Peyer's patch (tissue), 4 donors: ENCODE measurements at places on chromosomes 7 and 10. TPM values are rescaled to one million over a fixed set of nuclear protein-coding genes. Genes with fewer than 3 reads are reported as not detected.

- DNase-seq: peak; percentile 16
- no peak overlapping the region for H3K27ac ChIP-seq
- no peaks in the 10 kb centered on the region for H3K36me3 ChIP-seq
- H3K4me1 ChIP-seq: no peaks in the 10 kb centered on the region
- H3K27me3 ChIP-seq: no peaks in the 10 kb centered on the region
- no peak overlapping the region for H3K4me3 ChIP-seq
Measured at GRCh38 chr10:48447356-48448215, 141.1 kb downstream of the MAPK8 start.

GRCh38 chr10:6819301-6819700 lies 239.2 kb upstream of the PRKCQ start:
- no peak overlapping the region for H3K27ac ChIP-seq
- DNase-seq: no peak
- H3K27me3 ChIP-seq: no peaks in the 10 kb centered on the region

MACC1 gene
- total RNA-seq: 69.0 TPM

KLF14 gene
- not detected for total RNA-seq

DNA sequence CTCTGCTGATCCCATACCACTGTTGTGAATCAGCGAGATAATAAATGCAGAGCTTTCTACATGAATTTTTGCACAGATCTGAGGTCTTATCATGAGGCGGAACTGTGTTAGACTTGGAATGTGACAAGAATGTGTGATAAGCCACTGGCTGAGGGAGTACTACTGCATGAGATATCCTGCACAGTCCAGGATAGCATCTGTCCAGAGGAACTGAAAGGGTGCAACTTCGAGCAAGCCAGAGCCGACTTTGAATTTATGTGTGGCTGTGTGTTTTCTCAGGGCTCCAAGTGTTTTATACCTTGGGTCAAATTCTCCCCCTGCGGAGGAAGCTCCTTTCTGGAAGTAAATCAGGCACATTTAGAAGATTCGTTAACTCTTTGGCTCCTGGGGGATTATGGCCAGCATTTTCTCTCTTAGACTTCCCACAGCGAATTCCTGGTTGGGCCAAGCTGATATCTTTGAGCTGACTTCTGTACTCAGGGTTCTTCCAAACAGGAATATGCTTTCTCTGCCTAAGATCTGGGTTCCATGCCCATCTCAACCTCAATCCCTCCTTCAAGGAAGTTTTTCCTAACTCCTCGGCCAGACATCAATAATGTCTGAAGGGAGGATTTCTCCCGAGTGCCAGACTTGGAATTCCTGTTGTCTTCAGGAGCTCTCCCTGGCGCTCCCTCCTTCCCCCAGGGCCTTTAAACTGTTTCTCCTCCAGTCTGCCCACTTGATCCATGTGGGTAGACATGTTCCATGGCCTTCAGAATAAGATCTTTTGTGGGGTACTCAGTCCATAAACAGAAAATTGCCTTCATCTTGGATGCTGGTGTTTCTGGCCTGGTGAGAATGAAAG lies 2.5 kb upstream of the MEST start:
- H3K36me3 ChIP-seq: no peaks in the 10 kb centered on the region
- H3K4me3 ChIP-seq: no peak overlapping the region
- no peak for DNase-seq
- no peaks in the 10 kb centered on the region for H3K27me3 ChIP-seq
- no peaks in the 10 kb centered on the region for H3K4me1 ChIP-seq

GTF2IRD2 gene
- total RNA-seq: 46.2 TPM

KIAA1217 gene
- total RNA-seq: 66.8 TPM

ADGRA1 gene
- not detected for total RNA-seq

GRCh38 chr10:89891006-89891535 lies 189.7 kb downstream of the KIF20B start:
- no peak overlapping the region for H3K27ac ChIP-seq
- H3K4me1 ChIP-seq: no peaks in the 10 kb centered on the region
- H3K36me3 ChIP-seq: no peaks in the 10 kb centered on the region
- no peak overlapping the region for H3K4me3 ChIP-seq
- DNase-seq: no peak

- H3K4me1 ChIP-seq: no peaks in the 10 kb centered on the region
- no peaks in the 10 kb centered on the region for H3K36me3 ChIP-seq
- no peak overlapping the region for H3K4me3 ChIP-seq
- H3K27me3 ChIP-seq: no peaks in the 10 kb centered on the region
Measured at GRCh38 chr7:112012242-112012641, 194.0 kb downstream of the DOCK4 start.

WNT8B gene
- total RNA-seq: not detected

ASB10 gene
- total RNA-seq: not detected

DNA sequence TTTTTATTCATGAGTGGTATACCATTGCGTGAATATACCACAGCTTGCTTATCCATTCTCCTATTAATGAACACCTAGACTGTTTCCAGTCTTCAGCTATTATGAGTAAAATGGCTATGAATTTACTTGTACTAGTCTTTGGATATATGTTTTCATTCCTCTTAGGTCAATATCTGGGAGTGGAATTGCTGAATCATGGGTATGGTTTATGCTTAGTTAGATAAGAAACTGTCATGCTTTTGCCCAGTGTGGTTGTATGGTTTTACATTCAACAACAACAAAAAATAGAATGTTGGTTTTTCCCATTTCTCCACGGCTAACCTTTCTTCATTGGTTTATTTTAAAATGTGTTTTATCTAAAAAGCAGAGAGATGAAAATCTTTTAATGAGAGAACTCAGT lies 308.3 kb downstream of the PHF14 start:
- no peak overlapping the region for H3K4me3 ChIP-seq
- no peaks in the 10 kb centered on the region for H3K4me1 ChIP-seq
- no peaks in the 10 kb centered on the region for H3K27me3 ChIP-seq
- DNase-seq: no peak
- H3K36me3 ChIP-seq: no peaks in the 10 kb centered on the region

GRCh38 chr10:71317739-71318138 lies 1.3 kb upstream of the SLC29A3 start:
- no peak for DNase-seq
- H3K36me3 ChIP-seq: no peaks in the 10 kb centered on the region
- H3K4me3 ChIP-seq: no peak overlapping the region
- no peaks in the 10 kb centered on the region for H3K27me3 ChIP-seq
- peaks cover 4% of the 10 kb centered on the region for H3K4me1 ChIP-seq

GRCh38 chr10:32461203-32461602 lies 15.3 kb downstream of the CCDC7 start:
- H3K27me3 ChIP-seq: no peaks in the 10 kb centered on the region
- H3K27ac ChIP-seq: no peak overlapping the region
- DNase-seq: no peak
- H3K36me3 ChIP-seq: no peaks in the 10 kb centered on the region

DNA sequence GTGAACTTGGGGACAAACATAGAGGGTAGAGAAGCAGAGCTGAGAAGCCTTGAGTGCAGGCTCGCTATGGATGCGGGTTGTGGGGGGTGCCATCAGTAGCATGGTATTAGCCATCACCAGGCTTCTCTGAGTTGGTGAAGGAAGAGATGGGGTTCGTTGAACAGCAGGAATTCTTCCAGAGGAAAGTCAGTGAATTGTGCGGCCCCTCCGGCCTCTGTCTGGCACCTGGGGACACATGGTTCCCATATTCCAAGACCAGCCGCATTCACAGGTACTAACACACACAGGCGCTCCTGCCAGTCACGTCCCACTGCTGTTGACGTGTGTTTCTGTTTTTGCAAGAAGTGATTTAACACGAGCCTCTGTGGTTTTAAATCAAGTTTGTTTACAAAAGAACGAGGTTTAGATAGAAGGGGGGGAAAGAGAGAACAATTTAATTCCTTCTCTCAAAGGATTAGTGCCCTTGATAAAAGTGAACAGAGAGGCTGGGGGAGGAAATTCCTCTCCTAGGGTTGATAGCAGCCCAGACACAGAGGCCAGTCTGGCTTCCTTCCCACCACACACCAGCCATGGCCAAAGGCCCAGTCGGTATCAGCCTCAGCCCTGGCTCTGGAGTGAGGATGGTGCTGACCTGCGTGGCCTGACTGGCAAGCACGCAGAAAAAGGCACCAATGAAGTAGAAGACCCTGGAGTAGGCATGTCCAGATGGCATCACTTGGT lies 252.6 kb upstream of the IGFBP3 start:
- no peaks in the 10 kb centered on the region for H3K27me3 ChIP-seq
- H3K4me1 ChIP-seq: no peaks in the 10 kb centered on the region
- H3K36me3 ChIP-seq: no peaks in the 10 kb centered on the region
- H3K27ac ChIP-seq: no peak overlapping the region
- no peak for DNase-seq

EMX2 gene
- total RNA-seq: not detected

- no peak for DNase-seq
- H3K4me3 ChIP-seq: no peak overlapping the region
- H3K27ac ChIP-seq: no peak overlapping the region
- no peaks in the 10 kb centered on the region for H3K36me3 ChIP-seq
- no peaks in the 10 kb centered on the region for H3K4me1 ChIP-seq
- no peaks in the 10 kb centered on the region for H3K27me3 ChIP-seq
Measured at GRCh38 chr10:85317827-85318226, 989.4 kb downstream of the CCSER2 start.

- H3K4me3 ChIP-seq: no peak overlapping the region
- DNase-seq: no peak
- no peak overlapping the region for H3K27ac ChIP-seq
- no peaks in the 10 kb centered on the region for H3K27me3 ChIP-seq
Measured at GRCh38 chr10:67612577-67613537, 83.1 kb downstream of the CTNNA3 start.

NRG3 gene
- total RNA-seq: not detected

ITPRID1 gene
- 1.2 TPM for total RNA-seq

- no peak for DNase-seq
- H3K4me3 ChIP-seq: no peak overlapping the region
- no peaks in the 10 kb centered on the region for H3K4me1 ChIP-seq
- no peaks in the 10 kb centered on the region for H3K36me3 ChIP-seq
Measured at GRCh38 chr7:74464931-74465886, 11.5 kb downstream of the GTF2IRD1 start.

DNA sequence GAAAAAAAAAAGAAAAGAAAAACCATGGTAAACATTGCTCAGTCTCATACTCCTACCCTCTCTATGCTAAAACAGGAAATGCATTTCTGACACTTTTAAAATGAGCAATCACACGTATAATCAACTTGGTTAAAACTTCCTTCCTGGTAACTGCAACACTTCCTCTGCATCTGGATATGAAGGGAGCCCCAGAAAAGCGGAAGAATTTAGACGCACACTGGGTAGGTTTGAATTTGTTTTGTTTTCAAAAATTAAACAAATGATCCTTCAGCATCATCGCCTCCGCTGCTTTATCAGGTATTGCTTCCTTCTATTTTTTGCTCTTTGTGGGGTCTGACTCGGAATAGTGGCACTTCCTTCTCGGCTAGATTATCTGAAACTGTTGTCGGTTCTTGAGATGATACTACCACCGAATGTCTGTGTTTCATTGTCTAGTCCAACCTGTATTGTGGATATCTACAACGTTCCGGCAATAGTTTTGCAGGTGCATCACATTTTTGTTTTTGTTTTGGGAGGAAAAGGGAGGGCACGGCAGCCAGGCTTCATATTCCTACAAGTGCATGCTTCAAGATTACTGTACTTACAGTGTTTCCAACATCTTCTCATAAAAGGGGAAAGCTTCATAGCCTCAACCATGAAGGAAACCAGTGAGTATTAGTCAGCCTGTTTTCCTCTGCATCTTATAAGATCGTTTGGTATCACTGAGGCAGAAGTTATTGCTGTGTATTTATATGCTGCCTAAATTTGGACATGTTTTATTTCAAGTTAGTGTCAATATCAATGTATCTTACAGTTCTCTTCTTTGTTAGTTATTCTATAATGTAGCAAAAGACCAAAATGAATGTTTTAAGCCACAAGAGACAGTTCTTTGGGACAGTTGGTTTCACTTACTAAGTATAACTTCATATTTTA lies at the start of gene PIK3CG:
TSS of gene PIK3CG (plus strand) at position 153 of the 912 bp plus-strand sequence. CDS start 2,280 bp downstream, outside the sequence.
- peak within 1 kb of the TSS; percentile 72 for H3K27ac ChIP-seq
- no peaks in the 10 kb centered on the region for H3K4me1 ChIP-seq
- peak within 1 kb of the TSS; percentile 45 for H3K4me3 ChIP-seq
- no peaks in the 10 kb centered on the region for H3K36me3 ChIP-seq

DNA sequence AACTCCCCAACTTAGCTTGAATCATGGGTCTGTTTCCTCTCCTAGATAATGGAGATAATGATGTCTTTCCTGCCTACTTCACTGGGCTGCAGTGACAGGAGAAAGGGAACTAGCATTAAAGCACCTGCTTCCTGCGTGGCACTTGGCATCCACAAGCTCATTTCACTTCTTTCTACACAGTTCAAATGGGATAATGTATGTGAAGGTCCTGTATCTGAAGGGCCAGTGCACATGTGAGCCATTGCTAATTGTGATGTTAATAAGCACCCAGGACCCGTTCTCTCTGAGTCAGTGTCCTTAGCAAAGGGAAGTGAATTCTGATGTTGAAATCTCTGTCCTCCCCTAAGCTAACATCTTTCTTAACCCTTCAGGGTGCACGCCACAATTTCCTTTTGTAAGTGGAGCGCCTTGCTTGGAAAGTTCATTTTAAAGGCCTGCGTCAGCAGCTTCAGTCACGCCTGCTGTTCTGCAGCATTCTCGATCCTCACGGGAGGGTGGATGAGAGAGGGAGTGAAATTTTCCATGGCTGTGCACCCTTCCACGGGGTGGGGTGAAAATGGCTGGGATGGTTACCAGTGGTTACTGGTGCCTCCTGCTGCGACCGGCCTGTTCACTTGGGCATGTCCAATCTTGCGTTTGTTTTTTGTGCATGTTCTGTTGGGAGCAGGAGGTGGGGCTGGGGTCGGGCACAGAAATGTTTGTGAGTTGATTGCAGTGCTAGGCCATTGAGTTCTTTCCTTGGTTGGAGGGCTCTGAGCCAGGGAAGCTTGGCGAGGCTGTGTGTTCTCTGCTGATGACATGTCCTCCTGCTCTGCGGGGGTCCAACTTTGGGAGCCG lies 59.2 kb downstream of the HK1 start:
- peak overlapping the region; percentile 55 for H3K27ac ChIP-seq
- peak; percentile 39 for DNase-seq
- H3K4me1 ChIP-seq: peaks cover 18% of the 10 kb centered on the region

- no peaks in the 10 kb centered on the region for H3K27me3 ChIP-seq
- H3K4me3 ChIP-seq: no peak overlapping the region
- no peaks in the 10 kb centered on the region for H3K4me1 ChIP-seq
- no peaks in the 10 kb centered on the region for H3K36me3 ChIP-seq
- no peak overlapping the region for H3K27ac ChIP-seq
- DNase-seq: no peak
Measured at GRCh38 chr7:36765605-36766004, 41.3 kb upstream of the AOAH start.

FAM25C gene
- total RNA-seq: not detected

- no peaks in the 10 kb centered on the region for H3K36me3 ChIP-seq
- no peak overlapping the region for H3K27ac ChIP-seq
- no peaks in the 10 kb centered on the region for H3K4me1 ChIP-seq
- no peak overlapping the region for H3K4me3 ChIP-seq
Measured at GRCh38 chr10:113104047-113104446, 154.0 kb downstream of the TCF7L2 start.
